GF-D8 (cell line): ENCODE measurements at places on chromosomes 3 and 15.

- DNase-seq: no peak
These were observed 15.0 kb downstream of the FRMD4B start for GRCh38 chr3:69370901-69371301.

GRCh38 chr3:33858131-33858530, 59.7 kb downstream of the PDCD6IP start:
- DNase-seq: no peak

- no peak for DNase-seq
These were observed 58.2 kb downstream of the ZBTB38 start for GRCh38 chr3:141426404-141427034.

- DNase-seq: no peak
These were observed 30.0 kb downstream of the NBEAL2 start for GRCh38 chr3:47009225-47010110.

GRCh38 chr15:82301296-82302016, 38.8 kb downstream of the SAXO2 start:
- DNase-seq: no peak

GRCh38 chr15:31554261-31554660, 227.6 kb downstream of the KLF13 start:
- no peak for DNase-seq

GRCh38 chr3:165181556-165181955, 14.6 kb downstream of the SLITRK3 start:
- DNase-seq: no peak

- no peak for DNase-seq
These were observed 31.9 kb downstream of the DNAH1 start for GRCh38 chr3:52347716-52348635.
